ENCODE measurements at places on chromosomes 3 and 15.

DNA sequence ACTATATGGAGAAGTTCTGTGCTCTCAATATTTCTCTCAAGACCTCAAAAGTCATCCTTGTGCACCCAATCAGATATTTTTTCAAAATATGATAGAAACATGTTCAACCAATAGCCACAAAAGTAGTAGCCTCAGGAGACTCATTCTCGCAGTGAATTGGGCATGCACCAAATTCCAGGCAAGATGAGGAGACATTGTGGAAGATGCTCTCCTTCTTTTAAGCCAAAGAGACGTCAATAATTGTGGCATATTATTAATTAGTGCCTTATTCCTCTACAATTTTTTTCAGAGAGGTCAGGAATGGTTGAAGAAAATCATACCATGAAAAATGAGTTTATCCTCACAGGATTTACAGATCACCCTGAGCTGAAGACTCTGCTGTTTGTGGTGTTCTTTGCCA, at the start of gene OR5K2:
OR5K2 (plus strand) TSS at position 301 of the 400 bp plus-strand sequence; CDS start at position 301, 0 bp downstream.
- no peak for DNase-seq

DNA sequence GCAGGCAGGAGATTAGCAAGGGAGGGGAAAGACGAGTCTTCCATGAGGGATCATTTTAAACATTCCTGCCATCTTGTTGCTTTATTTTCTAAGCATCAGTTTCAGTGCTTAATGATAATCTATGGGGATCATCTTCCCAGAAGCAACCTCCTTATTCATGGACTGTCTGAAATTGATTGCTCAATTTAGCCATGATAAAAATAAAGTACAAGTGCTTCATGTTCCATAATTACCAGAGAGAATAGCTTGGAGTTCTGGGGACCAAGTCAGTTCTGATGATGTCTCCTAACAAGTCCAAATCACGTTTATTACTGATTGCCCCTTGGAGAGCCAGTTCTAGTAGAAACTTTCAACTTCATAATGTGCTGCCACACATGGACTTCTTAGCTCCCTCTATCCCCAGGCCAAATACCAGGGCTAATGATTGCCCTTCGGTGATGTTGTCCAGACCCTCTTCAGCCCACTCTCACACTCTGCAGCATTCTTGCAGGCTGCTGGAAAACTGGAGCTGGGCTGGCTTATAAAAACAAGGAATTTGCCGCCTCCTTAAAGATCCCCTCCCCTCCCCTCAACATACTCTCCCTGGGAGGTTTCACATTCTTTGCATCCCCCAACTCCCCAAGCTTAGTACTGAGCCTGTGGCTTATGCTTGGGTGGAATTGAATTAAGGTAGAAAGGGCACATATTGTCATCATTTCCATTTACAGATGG, 222.1 kb upstream of the ADAMTS9 start:
- DNase-seq, result no peak

GRCh38 chr3:151305060-151305774, 11.4 kb downstream of the GPR87 start:
- DNase-seq, result peak; percentile 98

GRCh38 chr3:123414973-123415775, 33.7 kb downstream of the ADCY5 start:
- no peak for DNase-seq

DNA sequence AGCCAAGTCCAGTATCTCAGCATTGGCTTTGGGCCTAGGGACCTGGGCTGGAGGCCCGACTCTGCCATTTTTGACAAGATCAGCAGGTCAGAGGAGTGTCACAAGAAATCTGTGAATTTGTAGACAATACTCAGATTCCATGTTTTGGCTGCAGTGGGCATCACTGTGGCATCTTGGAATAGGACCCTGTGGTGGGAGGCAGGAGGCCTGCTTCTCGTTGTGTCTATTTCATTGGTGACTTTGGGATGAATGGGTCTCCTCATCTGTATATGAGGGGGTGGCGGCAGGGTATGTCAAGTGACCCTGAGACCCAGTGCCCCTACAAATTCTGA, 3.3 kb downstream of the C15orf39 start:
- no peak for DNase-seq

DNA sequence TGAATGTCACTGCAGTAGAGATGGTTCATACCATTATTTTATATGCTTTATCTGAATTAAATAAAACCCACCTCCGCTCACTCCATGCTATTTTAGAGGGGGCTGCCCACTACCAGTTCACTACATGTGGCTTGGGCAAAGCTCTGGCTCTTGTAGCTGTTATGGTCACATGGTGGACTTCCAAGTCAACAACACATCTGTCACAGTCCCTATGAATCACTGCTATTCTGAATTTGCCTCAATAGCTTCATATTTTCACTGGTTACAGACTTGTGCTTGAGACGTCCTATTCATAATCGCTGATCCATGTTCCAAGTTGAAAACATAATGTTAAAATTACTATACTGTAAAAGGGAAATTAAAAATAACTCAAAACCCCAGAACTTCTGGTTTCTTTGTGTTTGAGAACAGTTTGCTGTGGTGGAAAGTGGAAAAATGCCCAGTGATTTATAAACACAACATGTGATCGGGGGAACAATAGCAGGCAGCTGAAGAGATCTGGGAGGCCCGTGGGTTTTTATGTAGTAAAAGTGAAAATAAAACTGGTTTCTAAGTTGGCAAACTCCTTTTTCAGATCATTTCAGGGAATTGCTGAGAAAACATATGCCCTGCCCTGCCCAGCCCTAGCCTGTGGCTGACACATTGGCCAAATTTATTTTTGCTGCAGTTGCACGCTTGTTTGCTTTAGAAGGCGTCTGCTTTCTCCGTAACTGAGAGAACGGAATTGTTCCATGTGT, 128.8 kb upstream of the PRR23C start:
- DNase-seq, result no peak

DNA sequence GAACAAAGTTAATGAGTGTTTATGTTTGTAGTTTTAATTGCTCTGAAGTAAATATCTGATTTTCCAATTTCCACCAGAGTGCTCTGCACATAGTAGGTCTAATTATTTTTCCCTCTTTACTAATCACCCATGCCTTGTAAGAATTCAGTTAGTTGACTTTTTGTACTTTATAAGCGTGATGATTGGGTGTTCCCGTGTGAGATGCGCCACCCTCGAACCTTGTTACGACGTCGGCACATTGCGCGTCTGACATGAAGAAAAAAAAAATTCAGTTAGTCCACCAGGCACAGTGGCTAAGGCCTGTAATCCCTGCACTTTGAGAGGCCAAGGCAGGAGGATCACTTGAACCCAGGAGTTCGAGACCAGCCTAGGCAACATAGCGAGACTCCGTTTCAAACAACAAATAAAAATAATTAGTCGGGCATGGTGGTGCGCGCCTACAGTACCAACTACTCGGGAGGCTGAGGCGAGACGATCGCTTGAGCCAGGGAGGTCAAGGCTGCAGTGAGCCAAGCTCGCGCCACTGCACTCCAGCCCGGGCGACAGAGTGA, 507 bp upstream of the VHL start:
- no peak for DNase-seq

DNA sequence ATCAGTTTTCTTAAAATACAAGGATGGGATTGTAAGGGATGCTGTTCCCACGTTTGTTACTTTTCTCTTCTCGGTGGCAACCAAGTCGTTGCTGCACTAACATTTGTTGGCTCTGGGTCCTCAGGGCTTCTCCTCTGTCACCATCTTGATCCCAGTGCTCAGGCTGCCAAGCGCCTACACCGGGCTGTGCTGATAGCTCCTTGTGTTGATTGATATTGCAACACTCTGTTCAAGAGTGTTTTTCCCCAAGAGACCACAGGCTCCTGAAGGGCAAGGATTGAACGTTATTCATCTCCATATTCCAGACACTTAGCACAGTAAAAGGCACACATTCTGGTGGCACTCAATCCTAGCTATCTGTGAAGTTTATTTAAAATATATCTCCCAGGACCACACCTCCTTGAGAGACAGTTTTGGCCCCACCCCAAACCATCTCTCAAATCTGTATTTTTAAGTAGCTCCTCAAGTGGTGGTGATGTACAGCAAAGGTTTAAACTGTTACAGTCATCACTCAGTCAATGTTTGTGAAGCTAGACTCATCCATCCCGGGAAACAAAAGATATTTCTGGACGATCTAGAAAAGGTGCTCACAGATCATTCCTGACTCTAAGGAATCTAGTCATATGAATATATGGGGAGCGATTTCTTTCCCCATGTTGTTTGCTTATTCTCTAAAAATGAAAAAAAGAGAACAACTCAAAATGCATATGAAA, 38.5 kb upstream of the FOXP1 start:
- DNase-seq, result no peak

DNA sequence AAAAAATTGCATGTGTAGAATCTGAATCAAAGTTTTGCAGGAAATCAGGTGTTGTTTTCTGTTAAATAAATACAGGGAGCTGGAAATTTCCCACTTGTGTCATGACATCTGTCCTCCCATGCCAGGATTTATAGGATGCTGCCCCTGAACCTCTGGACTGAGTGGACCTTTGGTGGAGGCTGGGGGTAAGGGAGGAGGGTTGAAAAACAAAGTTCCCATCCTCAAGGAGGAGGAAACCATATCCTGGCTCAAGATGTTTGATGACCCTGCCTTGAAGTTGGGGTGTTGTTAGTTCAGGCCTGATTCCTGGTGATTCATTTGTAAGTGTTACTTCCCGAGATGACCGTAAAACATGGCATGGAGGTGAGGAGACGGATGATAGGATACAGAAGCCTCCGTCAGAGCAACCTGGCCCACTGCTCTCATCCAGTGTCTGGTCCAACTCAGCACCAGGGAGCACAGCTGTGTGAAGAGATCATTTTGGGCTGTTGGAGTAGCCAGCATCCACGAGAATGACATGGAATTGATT, 223.6 kb downstream of the CACNA2D3 start:
- DNase-seq, result no peak

GRCh38 chr3:63538919-63539318, 113.6 kb upstream of the SNTN start:
- no peak for DNase-seq

GRCh38 chr3:60333710-60334109, 917.5 kb downstream of the FHIT start:
- DNase-seq, result no peak

DNA sequence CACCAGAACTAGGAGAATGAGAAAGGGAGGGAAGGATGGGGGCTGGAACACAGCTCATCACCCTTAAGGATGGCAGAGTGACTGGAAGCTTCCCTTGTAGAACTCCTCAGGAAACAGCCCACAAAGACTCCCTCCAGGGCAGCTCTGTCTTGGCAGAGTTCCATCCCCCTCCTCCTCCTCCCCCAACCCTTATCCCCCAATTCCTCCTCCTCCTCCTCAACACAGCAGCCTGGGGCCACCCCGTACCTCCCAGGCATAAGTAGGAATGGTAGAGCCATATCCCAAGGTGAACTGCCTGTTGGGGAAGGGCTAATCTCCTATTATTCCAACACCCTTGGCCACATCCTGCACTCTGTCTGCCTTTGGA, 38.8 kb downstream of the ADCY5 start:
- DNase-seq, result no peak

- DNase-seq, result no peak
These were observed 59.4 kb upstream of the XRN1 start for GRCh38 chr3:142507241-142507640.

DNA sequence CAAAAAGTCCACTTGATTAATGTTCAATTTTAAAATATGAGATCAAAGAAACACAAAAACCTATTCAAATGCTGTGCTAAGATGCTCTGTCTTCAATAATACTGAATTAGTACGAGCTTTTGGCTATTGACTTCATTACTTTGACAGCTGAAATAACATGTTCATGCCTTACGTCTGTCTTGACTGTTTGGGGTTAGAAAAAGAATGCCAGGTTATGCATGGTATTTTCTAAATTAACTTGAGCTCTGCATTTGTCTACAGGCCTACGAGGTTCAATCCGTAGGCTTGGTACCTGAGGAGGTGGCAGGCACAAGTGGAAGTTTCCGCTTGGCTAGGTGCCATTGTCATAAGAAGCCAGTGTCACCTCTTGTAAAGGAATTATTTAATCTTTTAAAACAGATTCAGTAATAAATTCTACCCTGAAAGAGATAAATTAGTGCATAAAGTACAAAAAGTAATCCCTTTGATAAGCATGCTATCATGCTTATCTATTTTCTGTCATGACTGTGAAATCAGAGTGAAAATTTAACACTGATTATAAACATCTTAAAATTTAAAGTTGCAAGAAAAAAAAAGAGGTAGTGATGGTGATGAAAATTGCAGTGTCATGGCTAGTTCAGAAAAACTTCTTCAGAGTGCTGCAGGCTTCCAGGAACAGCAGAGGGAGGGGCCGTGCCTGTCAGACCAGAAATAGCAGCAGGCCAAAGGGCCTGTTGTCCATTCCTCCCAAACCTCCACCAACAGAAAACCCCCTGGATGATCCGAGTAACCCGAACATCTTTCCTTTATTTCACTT, 115.7 kb downstream of the ARRDC4 start:
- no peak for DNase-seq

GRCh38 chr15:100553468-100553867, 24.7 kb upstream of the CERS3 start:
- DNase-seq, result no peak

DNA sequence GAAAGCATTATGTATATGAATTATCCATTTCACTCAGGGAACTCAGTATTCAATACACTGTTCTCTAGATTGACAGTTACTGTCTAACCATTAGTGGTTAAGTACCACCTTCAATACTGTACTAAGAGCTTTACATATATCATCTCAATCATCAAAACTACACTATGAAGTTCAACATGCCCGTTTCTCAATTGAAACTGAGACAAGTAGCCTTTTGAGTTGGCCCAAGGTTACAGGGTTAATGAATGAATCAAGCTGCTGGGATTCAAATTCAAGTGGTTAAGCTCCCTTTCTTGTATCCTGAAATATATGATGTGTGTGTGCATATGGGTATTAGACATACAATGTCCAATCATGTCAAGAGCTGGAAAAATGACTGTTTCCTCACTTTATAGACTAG, 5.8 kb downstream of the TASOR start:
- DNase-seq, result no peak

DNA sequence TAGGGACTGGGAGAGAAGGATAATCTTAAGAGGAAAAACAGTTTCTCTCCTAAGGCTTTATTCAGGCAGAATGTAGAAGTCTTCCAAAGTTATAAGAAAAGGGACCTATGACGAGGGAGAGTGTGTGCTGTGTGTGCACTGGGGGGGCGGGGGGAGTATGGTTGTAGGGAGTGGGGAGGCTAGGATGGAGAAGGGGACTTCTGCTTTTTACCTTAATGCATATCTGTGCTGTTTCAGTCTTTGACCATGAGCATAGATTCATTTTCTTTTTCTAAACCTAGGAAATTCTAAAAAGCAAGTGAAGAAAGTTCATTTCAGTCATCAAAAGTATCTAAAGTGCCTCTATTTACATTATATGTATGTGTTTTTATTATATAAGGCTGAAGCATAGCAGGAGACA, 52.6 kb upstream of the RASA2 start:
- DNase-seq, result no peak

- DNase-seq, result no peak
These were observed 16.5 kb upstream of the HEG1 start for GRCh38 chr3:125072301-125072700.

All from epithelial cell of prostate (primary cell).